ENCODE measurements at places on chromosomes 6 and 20.

- no peak for DNase-seq
Measured at GRCh38 chr6:168035661-168036545, 38.4 kb downstream of the KIF25 start.

GRCh38 chr6:159533016-159533415 lies 160.0 kb downstream of the SOD2 start:
- no peak for DNase-seq

GRCh38 chr20:7741866-7742265 lies 198.4 kb downstream of the HAO1 start:
- no peak for DNase-seq

DNA sequence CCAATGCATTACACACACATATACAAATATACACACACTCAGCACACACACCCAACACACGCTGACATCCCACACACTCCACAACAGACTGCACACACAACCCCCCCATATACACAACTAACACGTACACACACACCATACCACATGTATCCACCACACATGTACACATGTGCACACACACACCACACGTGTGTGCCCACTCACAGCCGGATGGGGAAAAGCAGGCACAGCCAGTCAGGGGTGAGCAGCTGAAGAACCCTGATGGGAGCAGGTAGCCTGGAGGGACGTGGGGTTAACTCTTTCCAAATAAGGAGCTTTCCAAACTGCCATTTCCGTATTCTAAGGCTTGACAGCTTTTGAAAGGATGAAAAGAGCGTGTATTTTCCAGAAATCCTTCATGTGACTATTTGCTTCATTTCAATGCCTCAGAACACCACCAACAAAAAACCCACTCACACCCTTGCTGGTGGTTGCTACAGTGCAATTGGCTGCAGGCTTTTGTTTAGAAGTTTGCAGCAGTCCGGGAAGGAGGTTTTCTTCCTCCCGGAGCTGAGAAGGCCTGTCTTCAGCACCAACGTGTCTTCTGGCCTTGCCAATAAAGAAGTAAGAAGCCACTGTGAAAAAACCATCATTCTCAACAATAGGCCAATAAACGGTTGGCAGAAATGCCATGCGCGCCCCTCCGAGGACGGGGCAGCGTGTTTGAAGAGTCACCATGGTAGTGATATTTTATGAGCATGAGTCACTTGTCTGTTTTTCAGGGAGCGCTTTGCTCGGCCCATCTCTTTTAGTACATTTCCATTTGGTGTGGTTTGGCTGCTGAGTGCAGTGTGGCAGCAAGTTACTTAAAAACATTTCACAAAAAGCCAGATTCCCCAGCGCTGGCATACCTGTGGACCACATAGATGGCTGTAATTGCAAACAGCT lies 131.3 kb upstream of the GMDS start:
- DNase-seq: no peak

- peak; percentile 40 for DNase-seq
Measured at GRCh38 chr6:7909323-7910276, 988 bp downstream of the TXNDC5 start.

GRCh38 chr6:146916435-146917025 lies 287.7 kb upstream of the STXBP5 start:
- no peak for DNase-seq

- no peak for DNase-seq
Measured at GRCh38 chr6:169669889-169670288, 31.9 kb downstream of the WDR27 start.

DNA sequence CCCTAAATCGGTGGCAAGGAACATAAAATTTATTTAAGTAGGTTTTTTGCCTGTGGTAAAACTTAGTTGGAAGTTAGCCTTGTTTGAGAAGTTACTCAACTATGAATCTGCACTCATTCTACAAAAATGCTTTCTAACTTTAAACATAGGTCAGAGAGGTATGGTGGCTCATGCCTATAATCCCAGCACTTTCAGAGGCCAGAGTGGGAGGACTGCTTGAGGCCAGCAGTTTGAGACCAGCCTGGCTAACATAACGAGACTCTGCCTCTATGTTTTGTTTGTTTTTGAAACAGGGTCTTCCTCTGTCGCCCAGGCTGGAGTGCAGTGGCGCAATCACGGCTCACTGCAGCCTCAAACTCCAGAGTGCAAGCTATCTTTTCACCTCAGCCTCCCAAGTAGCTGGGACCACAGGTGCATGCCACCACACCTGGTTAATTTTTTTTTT lies 16.2 kb downstream of the USP49 start:
- no peak for DNase-seq

DNA sequence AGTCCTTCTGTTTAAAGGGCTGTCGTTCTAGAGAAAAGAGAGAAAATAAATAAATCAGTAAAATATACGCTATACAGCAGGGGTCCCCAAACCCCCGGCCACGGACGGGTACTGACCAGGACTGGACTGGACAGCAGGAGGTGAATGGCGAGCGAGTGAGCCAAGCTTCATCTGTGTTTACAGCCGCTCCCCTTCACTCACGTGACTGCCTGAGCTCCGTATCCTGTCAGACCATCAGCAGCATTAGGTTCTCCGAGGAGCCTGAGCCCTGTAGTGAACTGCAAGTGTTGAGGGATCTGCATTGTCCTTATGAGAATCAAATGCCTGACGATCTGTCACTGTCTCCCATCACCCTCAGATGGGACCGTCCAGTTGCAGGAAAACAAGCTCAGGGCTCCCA lies 76.5 kb downstream of the ZNF217 start:
- DNase-seq: no peak

GRCh38 chr20:44748005-44748370 lies 2.3 kb downstream of the KCNK15 start:
- DNase-seq: no peak

GRCh38 chr6:26163427-26164119 lies 76.3 kb downstream of the HFE start:
- DNase-seq: no peak

- no peak for DNase-seq
Measured at GRCh38 chr6:155628306-155628705, 172.7 kb upstream of the NOX3 start.

DNA sequence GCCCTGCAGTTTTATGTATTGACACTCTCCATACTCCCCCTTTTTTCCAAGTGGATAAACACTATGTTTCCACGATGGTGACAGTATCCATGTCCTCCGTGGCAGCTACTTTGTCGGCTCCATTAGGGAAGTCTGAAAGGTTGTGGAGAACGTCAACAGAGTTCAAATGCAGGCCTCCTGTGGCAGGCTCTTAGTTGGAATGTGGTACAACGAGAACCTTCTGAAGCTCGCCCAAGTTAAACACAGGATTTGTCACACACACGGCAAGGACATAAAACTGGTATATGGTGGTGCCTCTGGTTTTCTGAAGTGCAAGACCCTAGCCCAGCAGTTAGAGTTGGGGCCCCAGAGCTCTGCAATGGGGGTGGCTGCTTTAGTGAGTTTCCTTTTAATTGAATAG lies 187.0 kb upstream of the TAB2 start:
- DNase-seq: no peak

GRCh38 chr20:17646209-17646960 lies 35.7 kb downstream of the RRBP1 start:
- DNase-seq: no peak

GRCh38 chr6:150640556-150641209 lies 41.0 kb downstream of the PLEKHG1 start:
- DNase-seq: no peak

DNA sequence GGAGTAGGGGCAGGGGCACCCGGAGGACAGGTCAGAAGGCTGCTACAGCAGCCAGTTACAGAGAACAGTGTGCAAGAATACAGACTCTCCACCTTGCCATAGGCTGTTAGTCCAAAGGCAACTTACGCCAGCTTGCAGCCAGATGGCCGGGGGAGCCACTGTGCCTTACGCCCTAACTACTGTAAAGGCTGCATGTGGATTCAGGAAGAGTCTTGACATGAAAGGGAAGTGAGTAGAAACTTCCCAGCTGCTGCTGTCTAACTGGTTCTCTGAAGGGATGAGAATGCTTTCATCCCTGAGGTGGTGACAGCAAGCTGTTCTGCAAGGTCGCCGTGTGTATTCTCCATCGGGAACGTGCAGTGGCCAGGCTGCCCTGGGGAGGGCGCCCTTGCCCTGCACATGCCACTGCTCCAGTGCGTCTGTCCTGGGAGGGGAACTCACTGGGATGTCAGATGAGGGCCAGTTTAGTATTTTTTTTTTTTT lies 46.1 kb downstream of the LYRM4 start:
- no peak for DNase-seq

DNA sequence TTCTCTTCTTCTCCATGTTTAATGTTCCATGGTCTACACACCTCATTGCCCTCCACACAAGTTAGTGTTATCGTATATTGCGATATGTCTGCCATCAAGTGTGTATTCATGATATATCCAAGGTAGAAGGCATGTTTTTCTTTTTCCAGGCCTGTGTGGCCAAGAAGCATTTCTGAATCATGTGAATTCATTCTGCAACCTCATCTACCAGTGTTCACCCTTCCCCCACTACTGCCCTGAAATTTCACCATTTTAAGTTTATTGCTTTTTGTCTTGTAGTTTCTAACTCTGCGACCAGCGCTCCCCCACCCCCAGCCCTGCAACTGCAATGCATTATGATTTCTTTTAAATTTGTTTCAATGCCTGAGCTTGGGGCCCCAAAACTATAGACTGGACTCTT lies 618.0 kb upstream of the FLRT3 start:
- DNase-seq: no peak

DNA sequence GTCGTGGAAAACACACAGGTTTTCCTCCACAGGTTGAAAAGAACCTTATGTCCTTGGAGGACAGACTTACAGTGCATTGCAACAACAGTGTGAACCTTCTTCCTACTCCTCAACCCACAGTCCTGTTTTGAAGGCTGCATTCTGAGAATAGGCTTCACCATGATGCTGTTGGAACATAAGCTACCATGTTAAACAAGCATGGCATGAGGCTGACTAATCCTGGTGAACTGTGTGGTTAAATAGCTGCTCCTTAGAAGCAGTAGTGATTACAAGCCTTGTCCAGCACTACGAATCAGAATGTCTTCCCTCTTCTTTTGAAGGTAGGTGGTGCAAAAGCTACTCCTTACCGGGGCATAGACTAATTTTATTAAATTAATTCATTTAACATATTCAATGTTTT lies 368.5 kb upstream of the EPHA7 start:
- DNase-seq: no peak

GRCh38 chr6:44678252-44678935 lies 290.9 kb downstream of the CDC5L start:
- no peak for DNase-seq
